ENCODE measurements at places on chromosomes 1 and 21.

GRCh38 chr1:242225767-242226573 lies 227.1 kb upstream of the MAP1LC3C start:
- DNase-seq = no peak

DNA sequence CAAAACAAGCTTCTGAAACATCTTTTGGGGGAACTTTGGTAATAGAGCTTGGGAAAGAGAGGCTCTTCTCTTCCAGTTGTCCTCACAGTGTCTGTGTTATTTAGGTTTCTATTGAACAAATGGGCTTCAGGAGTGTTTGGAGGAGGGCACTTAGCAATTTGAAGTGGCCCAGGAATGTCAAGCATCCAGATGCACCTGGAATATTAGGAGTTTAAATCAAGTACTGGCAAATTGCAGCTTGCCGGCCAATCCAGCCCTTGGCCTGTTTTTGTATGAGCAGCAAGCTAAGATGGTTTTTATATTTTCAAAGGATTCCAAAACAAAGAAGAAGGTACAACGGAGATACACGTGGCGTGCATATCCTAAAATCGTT lies 94.7 kb downstream of the CCDC185 start:
- no peak for DNase-seq

DNA sequence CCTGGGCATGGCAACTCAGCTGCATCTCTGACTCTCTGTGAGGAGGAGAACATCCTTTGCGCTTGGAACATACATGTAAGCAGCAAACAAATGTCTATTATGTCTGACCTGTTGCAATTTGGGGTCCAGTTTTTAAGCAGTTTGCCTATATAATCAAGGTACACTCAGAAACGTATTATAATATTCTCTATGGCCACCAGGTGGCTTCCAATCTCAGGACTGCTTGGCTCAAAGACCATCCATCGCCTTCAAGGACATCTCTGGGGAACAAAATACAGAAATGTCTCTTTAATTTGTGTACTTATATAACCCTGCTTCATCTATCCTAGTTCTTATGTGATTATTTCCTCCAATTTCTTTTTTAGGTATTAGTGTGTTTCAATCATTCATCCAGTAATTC lies 227.2 kb downstream of the OLFM3 start:
- DNase-seq = peak; percentile 2

DNA sequence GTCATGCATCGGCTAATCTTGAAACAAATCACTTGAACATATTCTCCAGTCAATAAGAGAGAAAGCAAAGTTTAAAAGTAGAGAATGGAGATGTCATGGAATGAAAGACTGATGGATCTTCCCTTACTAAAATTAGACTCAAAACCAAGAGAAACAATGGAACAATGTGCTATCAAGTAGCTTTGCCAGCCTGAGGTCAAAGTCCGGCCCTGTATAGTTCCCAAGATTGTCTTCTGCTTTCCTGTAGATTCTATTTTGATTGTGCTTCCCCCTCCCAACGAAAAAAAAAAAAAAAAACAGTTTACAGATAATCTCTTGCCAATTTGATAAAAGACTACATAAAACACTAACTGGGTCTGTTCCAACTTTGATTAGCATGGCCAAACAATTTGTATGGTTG lies 40.8 kb upstream of the KIRREL1 start:
- no peak for DNase-seq

GRCh38 chr1:244041466-244042120 lies 9.5 kb upstream of the ZBTB18 start:
- no peak for DNase-seq

DNA sequence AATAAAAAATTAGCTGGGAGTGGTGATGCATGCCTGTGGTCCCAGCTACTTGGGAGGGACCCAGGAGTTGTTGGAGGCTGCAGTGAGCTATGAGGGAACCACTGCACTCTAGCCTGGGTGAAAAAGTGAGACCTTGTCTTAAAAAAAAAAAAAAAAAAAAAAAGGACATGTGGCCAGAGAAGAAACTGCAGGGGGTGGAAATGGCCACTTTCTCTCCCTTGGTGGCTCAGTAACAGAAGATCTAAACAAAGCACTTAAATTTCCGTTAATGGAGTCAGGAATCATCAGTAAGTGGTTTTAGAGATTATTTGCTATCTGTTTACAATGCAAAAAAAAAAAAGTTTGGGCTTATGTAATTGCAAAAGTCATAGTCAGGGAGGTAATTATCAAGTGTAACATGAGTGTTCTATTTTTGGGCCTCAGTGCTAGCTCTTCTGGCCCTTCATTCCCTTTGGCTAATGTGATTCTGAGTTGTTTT lies 19.3 kb upstream of the OPRD1 start:
- DNase-seq = no peak

DNA sequence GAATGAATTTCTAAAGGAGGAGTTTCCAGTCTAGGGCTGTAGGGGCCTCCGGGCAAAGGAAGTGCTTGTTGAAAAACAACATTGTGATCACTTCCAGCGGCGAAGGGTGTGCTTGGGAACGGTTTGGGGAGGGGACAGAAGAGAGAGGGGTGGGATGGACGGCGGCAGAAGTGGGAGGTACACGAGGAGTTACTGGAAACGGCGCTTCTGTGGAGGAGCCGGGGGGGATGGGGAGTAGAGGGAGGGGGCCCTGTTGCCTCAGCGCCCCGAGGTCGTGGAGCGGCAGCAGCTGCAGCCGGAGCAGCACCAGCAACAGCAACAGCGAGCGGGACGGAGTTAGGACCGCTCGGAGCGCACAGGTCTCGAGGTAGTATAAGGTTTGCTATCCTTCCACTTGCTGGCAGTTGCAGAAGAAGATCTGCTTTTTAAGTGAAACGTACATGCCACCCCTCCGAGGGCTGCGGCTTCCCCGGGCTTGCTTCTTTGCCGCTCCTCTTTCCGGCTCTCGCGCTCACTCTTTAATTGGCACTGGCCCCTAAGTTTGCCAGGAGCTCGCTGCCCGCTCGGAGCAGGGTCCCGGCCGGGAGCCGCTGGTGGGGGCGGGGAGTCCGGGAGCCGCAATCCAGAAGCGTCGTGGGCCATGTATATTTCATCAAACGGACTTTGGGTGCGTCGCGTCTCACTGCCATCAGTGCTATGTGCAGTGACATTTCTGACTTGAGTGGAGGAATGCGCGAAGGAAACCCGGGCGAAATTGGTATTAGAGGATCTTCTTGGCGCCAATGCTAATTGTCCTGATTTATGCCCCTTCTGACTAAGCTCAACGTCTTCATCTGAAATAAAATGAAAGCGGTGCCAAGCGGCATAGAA lies 771 bp upstream of the NTNG1 start:
- DNase-seq = peak; percentile 66

DNA sequence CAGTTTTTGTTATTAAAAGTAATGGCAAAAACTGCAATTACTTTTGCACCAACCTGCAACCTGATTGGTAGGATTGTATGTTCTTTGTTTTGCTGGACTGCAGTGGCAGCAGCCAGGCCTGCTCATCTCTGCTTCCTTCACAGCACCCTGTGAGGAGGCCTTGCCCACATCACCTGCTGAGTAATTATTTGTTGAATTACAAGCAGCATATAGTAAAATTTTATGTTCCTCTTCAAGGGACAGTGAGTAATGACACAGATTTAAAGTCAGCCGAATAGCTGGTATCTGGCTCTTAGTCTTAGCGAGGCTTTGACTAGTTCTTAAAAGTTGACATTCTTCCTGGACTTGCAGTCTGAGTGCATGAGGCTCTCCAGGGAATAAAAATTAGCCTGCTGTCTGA lies 435.1 kb downstream of the PRDM2 start:
- no peak for DNase-seq

- no peak for DNase-seq
Observed at GRCh38 chr1:156262461-156263287, 14.8 kb upstream of the PAQR6 start.

DNA sequence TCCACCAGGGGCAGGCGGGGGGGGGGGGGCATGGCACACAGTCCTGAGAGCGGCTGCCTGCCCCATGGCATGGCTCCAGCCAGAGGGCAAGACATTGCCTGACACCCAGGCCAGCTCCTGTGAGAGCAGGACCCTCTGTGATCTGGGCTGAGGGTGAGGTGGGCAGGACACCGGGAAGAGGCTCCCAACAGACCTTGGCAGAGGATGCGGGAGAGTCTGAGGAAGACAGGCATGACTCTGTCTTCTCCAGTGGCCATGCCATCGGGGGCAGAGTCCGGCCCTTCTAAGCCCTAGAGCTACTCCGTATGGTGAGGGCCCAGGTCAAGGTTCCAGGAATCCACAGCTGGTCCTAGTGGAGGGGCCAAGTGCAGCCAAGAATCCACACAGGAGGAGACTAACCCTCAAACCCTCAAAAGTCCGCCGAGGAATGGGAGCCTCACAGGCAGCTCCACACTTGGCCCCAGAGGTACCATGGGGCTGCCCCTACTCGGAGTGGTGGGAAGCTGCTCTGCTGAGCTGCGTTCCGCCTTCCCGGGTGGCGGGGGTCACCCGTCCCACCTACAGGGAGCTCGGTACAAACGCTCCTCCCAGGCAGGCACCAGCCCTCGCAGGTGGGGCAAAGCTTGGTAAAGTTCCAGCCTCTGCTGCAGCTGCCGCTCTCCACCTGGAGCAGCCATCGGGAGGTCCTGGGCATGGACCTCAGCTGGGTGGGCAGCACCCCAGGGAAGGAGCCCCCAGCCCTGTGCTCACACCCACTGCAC lies 6.5 kb downstream of the ACTRT2 start:
- no peak for DNase-seq

GRCh38 chr1:231866392-231867331 lies 240.1 kb downstream of the DISC1 start:
- DNase-seq = peak; percentile 54

DNA sequence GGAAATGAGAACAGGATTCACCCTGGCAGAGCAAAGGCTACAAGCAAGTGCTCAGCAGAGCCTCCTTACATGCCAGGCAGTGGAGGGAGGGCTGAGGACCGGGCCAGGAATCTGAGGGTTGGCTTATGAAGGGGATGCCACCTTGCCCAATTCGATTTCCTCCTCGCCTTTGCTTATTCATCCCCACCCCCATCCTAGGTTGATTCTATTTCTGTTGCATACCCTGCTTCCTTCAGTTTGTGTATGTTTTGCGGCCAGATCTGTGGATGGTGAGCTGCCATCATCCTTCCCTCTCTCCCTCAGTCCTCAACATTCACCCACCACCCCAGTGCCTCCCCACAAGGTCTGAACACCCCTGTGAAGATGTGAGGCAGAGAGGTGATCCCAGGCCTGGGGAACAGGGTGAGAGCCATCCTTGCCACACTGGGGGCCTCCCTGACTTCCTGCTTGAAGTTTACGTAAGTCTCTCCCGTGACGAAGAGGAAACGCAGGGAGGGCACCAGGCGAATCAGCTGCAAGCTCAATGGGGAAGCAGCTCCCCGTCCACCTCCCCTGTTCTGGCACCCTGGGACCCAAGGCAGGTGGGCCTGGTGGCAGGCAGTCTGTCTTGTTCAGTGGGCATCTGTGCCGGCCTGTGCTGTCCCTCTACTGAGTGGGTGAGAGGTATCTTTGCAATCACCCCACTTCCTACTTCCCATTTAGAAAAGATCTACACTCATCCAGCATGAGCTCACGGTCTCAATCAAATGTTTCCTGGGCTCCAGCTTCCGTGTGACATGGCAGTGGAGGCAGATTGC lies 50.6 kb upstream of the CNTN2 start:
- DNase-seq = peak; percentile 72

DNA sequence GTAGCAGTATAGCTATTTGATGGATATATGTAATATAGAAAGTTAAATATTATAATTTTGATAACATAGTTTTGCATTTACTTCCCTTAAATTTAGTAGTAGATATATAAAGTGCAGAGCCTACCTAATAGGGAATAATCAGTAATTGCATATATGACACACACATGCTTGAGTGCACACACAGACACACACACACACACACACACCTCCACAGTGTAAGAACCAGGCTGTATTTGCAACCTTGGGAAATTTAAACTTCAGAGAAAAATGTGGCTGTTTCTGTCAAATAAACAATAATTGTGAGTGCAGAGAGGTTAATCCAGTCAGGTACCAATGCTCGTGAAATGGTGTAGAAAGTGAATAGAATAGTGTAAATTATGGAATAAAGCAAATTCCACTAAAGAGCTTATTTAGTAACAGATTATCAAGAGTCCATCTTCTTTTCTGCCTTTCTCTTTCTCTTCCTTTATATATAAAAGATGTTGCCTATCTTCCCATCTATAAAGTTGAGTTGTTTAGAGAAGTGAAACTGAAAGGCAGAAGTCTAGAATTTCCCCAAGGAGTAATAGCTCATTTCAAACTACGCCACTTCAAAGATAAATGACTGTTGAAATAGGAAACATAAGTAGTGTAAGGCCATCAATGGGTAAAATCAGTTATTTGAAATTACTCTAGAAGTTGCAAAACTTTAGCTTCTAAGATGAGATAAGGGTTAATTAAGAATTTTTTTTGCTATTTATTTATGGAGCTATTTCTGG lies 273.7 kb downstream of the SRGAP2C start:
- DNase-seq = peak; percentile 84

- no peak for DNase-seq
Observed at GRCh38 chr21:21712748-21713520, 714.7 kb downstream of the NCAM2 start.

DNA sequence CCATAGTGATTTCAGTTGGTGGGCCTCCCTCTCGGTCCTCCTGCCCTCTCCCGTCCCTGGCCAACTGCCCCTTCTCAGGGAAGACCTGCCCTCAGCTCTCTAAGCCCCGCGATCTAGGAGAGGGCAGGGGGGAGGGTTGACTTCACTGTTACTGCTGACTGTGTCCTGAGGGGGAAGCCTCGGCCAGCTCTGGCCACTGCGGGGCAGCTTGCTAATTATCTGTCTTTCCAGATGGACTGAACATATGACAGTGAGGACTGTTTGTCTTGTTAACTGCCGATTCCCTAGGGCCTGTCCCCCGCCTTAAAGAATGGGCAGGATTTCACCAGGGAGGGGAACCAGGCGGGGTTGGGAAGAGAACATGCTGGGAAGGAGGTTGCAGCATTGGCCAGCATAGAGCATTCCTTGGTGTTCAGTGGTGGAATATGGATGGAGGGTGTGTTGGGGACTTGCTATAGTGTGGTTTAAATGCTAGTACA lies 22.9 kb downstream of the NIPAL3 start:
- DNase-seq = no peak

- DNase-seq = no peak
Observed at GRCh38 chr1:8728464-8728863, 89.0 kb downstream of the RERE start.

DNA sequence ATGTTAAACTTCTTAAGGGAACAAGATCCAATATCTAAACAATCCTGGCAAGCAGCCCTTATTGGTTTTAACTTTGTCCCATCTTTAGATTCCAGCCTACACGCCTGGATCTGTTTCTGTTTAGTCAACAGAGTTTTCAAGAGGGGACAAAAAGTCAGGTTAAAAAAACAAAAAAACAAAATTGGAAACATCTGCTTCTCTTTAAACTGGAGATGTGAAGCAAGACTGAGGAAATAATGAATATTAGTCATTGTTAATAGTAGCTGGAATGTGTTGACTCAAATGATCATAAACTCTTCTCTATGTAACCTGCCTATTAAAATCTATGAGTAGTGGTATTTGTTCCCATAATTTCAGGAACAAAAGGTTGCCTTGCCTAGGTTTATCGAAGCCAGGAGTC lies 55.0 kb downstream of the NID1 start:
- no peak for DNase-seq

DNA sequence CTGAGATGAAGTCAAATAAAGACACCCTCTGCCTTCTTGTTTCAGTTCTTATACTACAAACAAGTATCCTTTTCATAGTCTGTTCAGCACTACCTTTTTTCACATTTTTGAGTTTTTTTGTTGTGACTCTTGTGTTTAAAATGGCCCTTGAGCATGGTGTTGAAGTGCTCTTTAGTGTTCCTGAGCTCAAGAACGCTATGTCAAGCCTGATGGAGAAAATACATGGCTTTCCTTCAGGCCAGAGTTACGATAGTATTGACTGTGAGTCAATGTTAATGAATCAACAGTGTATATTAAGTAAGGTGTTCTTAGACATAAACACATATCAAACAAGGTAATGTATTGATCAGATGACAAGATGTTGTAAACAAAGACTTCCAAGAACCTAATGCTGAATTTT lies 12.7 kb downstream of the RNPC3 start:
- DNase-seq = no peak
